ENCODE measurements at places on chromosomes 5 and 9. TPM values are rescaled to one million over a fixed set of nuclear protein-coding genes. Genes with fewer than 3 reads are reported as not detected.

The TRPM6 gene
- polyA plus RNA-seq: 0.84 TPM

The ZBTB34 gene
- polyA plus RNA-seq: 25.2 TPM

The GAPVD1 gene
- 42.3 TPM for polyA plus RNA-seq

The DAB2 gene
- 113 TPM for polyA plus RNA-seq

The SLC4A9 gene
- polyA plus RNA-seq: 0.34 TPM

The CCDC180 gene
- 24.1 TPM for polyA plus RNA-seq

The PCA3 gene
- polyA plus RNA-seq: 0.73 TPM

The OSTF1 gene
- polyA plus RNA-seq: 56.9 TPM

DNA sequence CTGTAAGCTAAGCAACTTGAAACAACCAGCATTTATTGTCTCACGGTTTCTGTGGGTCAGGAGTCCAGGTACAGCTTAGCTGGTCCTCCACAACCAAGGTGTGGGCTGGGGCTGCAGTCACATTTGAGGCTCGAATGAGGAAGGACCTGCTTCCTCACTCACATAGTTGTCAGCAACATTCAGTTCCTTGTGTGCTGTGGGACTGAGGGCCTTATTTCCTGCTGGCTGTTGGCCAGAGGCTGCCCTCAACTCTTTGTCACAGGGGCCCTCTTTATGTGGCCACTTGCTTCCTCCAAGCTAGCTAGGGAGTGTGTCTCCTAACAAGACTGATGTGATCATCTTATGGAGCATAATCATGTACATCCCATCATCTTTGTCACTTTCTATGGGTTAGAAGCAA, 29.2 kb upstream of the SEMA4D start:
- no peak for DNase-seq

DNA sequence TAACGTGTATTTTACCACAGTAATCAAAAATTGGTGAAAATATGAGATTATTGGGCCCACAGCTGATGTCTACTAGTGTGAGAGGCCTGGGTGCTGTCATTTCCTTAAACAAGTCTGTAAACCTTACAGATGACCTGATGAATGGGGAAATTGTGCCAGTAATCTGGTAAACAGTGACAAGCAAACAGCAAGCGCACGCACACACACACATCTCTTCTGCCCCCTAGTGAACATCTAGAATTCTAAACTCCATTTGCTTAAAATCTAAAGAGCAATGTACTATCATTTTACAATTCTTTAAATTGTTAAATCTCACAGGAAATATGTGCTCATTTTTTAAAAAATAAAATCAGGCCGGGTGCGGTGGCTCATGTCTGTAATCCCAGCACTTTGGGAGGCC, 7.5 kb upstream of the RAPGEF1 start:
- DNase-seq: peak; percentile 32

GRCh38 chr5:45622365-45622764, 73.8 kb downstream of the HCN1 start:
- no peak for DNase-seq

GRCh38 chr5:132223861-132224260, 3.8 kb downstream of the P4HA2 start:
- no peak for DNase-seq

DNA sequence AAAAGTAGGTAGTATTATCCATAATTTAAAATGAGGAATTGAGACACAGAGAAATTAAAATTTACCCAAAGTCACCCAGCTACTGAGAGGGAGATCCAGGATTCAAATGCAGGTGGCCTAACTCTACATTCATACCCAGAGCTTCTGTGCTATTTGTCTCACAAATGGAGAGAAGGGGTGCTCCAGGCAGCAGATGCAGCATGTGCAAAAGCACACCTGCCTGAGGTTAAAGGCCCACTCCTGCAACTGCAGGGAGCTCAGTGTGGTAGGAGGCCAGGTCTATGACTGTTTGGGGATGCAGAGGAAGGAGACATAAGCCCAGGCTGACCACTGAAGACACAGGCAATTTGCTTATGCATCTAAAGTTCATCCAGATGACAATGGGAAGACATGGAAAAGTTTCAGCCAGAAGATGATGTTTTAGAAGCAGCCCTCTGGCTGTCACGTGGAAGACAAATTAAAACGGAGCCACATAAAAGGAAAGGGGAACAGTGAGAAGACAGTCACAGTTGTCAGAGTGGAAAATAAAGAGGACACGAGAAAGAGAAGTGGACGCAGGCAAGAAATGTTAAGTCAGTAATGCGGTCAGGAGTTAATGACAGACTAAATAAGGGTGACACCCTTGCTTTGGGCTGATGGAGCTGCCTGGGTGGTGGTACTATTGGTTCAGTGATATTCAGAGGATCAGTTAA, 214.7 kb downstream of the EBF1 start:
- no peak for DNase-seq

GRCh38 chr5:180723936-180724335, 15.9 kb downstream of the OR2Y1 start:
- no peak for DNase-seq

DNA sequence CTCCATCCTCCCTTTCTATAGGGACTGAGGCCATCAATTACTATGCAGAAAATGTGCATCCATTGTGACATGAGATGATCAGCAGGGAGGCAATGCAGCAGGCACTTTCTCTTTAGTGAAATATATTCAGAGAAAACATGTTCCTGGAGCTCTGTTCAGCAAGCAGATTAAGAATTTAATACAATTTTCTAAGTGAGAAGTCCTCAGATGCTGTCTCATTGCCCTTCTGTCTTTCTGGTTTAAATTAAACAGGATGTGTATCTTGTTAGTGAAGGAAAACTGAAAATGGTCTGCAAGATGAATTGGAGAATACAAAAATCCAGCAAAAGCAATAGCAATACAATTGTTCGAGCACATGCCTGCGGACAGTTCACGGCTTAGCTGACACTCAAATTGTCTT, 445.8 kb upstream of the RIOK2 start:
- no peak for DNase-seq

GRCh38 chr5:93890657-93891056, 149.3 kb upstream of the POU5F2 start:
- no peak for DNase-seq

DNA sequence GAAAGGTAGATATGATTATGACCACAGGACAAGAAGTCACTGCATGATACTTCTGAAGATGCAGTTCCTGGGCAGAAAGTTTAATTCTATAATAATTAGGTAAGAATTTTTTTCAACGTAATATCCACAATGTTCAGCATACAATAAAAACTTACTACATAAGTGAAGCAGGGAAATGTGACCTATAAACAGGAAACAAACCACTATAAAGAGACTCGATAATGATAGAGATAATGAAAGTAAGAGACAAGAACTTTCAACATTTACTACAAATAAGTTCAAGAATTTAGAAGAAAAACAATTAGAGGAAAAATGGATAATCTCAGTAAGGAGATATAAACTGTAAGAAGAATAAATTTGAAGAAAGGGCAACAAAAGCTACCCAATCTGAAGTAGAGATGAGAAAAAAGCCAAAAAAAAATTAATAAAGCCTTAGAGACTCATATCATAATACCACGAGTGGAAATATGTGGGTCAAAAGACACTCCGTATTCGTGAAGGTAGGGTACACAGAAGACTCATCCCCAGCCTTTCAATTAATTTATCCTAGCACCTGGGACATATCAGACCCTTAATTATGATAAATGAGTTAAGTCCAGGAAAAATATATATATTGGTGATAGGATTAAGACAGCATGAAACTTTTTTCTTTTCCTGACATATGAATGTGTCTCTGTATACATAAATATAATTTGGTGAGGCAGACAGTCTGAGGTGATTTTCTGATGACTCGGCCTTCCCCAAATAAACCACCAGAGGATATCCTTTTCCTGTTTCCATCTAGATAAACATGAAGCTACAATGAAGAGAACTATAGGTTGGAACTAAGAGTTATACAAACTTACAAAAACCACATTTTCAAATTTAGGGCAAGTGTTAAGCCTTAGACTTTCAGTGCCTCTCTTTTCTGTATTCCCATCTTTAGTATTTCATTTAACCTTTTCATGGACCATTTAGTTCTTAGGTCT, 120.4 kb downstream of the RAPGEF6 start:
- DNase-seq: no peak

DNA sequence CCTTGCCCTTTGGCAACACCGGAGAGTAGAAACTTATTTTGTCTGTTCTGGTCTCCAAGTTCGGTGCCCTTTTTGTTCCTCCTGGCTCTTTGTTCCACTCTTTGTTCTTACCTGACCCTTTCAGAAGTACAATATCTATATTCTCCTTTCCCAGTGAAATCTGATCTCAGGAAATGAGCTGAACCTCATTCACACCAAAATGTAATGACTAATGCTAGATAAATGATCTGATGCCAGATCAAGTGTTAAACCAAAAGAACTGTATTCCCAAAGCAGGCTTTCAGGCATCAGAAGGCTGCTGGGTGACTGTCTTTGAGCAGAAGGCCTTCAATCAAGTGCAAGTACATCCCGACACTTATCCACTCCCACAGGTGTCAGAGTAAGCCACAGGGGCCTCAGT, 156.4 kb downstream of the SPOCK1 start:
- DNase-seq: no peak

DNA sequence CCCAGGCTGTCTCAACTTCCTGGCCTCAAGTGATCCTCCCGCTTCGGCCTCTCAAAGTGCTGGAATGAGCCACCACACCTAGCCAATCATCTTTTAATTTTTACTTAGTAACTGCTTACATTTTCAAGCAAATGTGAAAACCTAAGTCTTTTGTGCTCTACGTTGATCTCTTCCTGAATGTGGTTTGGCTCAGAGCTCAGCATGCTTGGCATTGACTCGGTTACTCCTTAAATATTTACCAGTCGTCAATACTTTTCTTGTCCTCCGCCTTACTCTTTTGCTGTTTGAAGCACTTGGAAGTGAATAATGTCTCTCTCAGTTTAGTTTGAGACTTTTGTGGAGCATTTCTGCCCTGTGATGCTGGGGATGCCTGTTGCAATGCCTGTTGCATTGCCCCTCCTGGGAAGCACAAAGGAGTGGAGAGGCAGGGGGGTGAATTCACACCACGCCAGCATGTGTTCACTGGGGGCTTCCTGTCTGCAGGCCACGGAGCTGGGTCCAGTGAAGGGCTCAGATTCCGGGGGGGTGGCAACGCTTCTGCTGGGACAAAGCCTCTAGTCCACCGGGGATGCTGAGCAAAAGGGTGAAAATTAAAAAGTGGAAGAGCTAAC, 13.1 kb upstream of the TENT4A start:
- DNase-seq: no peak

DNA sequence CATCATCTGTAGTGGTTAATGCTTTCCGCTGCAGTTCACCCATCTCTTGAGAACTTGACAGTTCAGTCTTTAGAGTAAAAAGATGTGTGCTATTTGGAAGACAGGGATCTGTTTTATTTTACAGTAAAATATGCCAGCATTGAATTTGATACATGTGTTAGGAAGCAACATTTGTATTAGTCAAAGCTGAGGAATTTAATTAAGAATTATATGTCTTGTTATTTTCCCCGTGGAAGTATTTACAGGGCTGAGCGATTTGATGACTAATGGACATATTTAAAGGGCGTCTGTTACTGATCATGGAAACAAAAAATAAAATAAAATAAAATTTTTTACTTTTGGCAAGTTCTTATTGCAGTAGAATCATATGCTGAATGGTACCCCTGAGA, 101.3 kb downstream of the PAM start:
- DNase-seq: no peak

GRCh38 chr5:35656721-35657120, 39.1 kb downstream of the SPEF2 start:
- DNase-seq: no peak

DNA sequence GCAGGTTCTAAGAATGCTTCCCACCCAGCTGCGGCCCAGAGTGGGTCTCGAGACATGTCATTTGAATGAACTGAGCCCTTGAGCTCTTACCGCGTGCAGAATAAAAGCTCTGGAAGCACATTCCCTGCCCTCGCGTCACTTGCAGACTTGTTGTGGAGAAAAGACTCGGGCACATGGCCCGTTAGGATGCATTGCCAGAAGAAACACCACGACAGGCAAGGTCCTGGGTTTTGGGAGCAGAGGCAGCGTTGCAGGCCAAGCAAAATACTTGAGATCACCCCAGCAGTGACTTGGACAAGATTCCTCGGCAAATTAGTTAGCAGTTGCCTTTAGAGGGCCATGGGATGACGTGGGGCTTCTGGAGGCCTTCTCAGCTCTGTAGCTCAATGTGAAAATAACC, 170.8 kb upstream of the MSX2 start:
- no peak for DNase-seq

GRCh38 chr5:157858527-157859226, at the start of gene CLINT1:
Gene CLINT1, minus strand, starts transcription at chr5:157859145. Its CDS starts 175 bp downstream, at chr5:157858970.
- peak; percentile 85 for DNase-seq

GRCh38 chr5:136195971-136196820, 3.2 kb upstream of the SMIM32 start:
- no peak for DNase-seq

- DNase-seq: no peak
Measured at GRCh38 chr5:157658893-157659292, 6.7 kb upstream of the SOX30 start.

DNA sequence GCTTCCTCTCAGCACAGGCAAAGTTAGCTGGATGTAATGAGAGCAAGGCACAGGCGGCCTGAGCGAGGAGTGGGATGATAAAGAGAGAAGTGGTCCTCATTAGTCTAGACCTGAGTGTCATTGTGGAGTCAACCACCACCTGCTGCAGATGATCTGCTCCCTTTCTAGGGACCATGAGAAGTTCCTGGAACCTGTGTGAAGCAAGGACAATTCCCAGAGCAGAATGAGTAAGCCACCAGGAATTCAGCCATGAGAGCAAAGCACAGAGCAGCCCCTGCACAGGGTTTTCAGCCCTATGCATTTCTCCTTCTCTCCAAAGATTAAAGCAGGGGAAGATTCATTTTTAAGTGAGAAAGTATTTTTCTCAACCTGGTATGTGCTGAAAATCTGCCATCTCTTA, 146.8 kb upstream of the SPEF2 start:
- no peak for DNase-seq

GRCh38 chr5:111680737-111681413, 76.1 kb downstream of the NREP start:
- DNase-seq: peak; percentile 92

DNA sequence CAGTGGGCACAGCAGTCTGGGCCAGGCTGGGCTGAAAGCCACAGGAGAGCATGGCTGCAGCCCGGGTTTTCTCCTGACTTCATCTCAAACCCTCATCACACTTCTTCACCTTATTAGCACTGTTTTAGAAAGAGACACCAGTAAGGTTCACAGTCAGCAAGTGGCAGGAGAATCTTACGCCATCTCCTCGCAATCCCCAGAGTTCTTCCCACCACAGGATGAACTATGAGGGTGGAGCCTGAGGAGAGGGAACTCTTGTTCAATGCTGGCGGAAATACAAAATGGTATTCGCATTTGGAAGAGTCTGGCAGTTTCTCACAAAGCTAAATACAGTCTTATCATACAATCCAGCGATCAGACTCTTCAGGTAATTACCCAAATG, 14.7 kb downstream of the BICD2 start:
- no peak for DNase-seq
